ENCODE measurements at places on chromosomes 4 and X.

DNA sequence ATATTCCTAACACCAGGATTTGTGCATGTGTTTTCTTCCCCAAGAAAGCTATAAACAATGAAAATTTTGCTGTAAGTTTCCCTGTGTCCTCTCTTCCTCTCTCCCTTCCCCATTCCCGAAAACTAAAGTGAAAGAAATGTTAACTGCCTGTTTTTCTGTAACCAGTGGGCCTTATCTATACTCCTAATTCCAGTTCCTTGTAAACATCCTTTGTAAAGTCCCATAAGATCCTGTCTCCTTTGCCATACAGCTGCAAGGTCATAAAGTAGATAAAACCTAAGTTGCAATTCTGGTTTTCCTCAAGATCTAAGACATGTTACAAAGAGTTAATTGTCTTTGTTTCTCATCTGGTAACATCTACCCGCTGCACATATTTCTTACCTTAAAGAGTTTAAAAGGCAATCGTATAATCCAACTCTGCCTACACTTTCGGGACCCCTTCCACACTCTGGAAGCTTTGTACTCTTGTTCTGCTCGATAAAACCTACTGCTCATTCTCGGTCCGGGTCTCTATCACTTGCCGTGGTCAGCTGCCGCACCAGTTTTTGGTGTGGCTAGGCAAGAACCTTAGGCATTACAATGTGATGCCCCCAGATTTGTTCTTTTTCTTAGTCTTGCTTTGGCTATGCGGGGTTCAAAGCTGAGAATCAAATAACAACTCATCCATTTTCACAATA, 20.5 kb downstream of the UGT2B7 start:
- DNase-seq, result no peak

DNA sequence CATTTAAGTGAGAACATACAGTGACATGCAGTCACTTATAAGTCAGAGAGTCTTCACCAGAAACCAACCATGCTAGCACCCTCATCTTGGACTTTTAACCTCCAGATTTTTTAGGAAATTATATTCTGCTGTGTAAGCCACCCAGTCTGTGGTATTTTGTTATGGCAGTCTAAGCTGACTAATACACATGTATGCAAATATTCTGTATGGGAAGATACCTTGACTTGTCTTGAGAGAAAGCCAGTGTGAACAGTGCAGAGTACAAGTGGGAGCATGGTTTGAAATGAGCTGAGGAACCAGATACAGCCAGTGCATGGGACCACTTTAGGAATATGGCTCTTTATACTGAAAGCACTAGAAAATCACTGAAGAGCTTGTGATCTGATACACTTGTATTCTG, 110.4 kb upstream of the MAP9 start:
- no peak for DNase-seq

DNA sequence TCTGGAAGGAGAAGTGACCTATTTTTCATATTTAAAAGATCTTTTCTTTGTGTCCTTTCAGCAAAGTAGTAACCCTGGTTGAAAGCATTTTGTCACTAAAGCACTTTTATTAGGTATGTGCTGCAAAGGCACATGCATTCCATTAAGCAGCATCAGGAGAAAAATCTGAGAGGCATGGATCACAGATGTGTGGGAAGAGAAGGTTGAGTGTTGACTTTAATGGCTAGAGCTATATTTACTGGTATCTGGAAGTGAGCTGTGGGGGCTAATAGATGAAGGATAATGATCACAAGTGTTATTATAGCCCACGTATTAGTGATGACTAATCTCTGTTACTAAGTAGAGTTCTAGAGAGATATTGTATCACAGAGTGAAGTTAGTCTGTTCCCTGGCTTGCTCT, 1520.7 kb downstream of the ARAP2 start:
- no peak for DNase-seq

DNA sequence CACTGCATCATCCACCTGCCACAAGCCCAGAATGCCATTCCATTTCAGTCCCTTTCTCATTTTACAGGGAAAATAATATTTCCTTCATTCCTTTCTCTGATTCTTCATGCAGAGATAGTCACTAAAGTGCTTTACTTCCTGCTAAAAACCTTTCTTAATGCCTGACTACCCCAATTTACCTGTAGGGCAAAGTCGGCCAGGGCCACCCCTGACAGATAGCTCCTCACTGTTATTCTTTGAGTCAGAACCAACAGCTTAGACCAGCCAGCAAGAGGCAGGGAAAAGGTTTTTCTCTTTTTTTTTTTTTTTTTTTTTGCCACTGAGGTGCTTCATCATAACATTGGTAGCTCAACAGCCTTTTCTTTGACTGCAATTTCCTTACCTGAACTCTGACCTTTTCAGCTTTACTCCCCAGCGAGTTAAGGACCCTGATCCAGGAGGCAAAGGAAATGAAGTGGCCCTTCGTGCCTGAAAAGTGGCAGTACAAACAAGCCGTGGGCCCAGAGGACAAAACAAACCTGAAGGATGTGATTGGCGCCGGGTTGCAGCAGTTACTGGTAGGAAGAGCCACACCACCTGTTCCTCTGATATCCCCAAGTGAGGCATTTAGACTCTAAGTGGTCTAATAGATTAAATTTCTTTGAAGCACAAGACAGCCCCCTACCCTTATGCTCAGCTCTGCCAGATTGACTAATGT, 85.0 kb downstream of the ALPK1 start:
- no peak for DNase-seq

DNA sequence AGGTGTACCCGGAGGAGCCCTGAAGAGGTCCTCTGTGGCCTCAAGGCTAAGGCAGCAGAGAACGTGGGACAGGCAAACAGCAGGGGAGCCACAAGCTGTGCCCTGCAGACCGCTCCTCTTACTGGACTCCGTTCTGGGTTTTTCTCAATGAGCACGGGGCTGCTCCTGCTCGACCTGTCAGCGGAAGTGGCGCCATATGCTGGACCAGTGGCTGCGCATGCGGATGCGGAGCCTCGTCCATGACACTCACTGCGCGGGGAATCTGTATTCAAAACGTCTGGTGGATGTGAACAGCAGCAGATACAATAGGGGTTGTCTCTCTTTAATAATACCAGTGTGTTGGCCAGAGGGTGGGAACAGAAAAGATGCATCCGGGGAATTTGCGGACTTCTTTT, 29.5 kb downstream of the REELD1 start:
- DNase-seq, result no peak

DNA sequence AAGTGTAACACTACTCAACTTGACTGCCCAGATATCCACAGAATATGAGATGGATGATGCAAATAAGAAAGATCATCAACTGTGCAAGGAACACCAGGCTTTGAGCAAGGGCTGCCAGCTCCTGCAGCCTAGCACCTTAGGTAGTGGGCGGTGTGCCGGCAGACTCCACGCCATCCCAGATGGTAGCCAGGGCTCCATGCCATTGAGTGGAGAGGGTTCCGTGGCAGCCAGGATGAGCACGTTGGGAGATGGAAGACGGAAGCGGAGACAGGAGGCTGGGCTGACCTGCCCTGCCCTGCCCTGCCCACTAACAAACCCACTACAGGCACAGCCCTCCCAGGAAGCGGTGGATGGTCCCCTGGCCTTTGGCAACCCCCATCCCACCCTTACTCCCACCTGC, 51.9 kb downstream of the TMPRSS11F start:
- DNase-seq, result no peak

DNA sequence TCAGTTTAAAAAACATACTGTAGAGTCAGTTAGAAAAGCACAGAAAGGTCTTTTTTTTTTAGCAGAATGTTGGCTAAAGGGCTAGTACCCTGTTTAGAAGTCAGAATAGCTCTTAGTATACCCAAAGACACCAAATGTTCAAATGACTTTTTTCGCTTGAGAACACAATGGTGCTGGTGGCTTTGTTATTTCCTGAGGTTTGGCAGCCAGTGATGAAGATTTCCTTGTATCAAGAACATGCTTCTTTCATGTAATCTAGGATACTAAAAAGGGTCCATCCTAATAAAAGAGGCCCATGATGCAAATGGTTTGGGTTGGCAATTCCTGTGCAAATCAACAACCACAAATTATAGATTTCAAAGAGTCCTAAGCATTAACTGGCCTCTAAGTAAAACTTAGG, 21.1 kb upstream of the CD40LG start:
- DNase-seq, result no peak

GRCh38 chr4:5827108-5828004, 65.5 kb downstream of the CRMP1 start:
- no peak for DNase-seq

Measured in stimulated activated CD4-positive, alpha-beta T cell treated with anti-CD3 and anti-CD28 coated beads, Interleukin-1b, Interleukin-23, amount 100 ng/mL, for 1 hour (primary cell).